ENCODE measurements at places on chromosomes 2 and 18. TPM values are rescaled to one million over a fixed set of nuclear protein-coding genes. Genes with fewer than 3 reads are reported as not detected.

IL1RN gene
- total RNA-seq = not detected

MC2R gene
- not detected for total RNA-seq

XIRP2 gene
- 0.28 TPM for total RNA-seq

NLRC4 gene
- not detected for total RNA-seq

B3GNT7 gene
- total RNA-seq = under 0.01 TPM

LOXL3 gene
- total RNA-seq = 14.2 TPM

DNA sequence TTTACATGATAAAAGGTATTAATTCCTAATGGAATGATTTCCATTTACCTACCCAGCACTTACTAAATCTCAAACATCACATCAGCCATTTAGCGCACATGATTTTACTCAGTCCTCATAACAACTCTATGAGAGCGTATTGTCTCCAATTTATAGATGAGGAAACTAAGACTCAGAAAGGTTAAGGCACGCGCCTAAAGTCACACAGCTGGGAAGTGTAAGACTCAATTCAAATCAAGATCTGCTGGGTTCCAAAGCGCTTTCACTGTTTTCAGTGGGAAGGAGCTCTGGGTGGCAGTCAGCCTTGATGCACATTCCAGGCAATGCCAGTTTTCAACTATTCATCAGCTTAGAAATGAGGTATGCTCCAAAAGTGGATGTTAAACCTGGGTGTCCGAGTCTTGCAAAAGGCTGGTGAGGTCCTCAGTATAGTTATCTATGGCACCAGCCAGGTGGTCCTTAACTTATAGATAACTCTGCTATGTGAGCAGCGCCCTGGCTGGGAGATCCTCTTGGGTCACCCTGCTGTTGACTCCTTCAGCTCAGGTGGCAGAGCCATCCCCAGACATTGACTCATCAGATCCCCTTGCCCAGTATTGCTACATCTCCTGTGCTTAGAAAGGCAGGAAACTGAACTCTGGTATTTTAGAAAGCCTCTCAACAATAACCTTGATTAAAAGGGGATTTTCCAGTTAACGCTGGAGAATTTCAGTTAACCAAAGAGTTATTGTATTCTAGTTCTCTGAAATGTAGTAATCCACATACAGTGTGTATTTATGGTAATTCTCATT, 47.1 kb downstream of the SLC4A1AP start:
- H3K36me3 ChIP-seq = no peaks in the 10 kb centered on the region
- H3K27me3 ChIP-seq = no peaks in the 10 kb centered on the region
- DNase-seq = peak; percentile 45
- H3K4me1 ChIP-seq = peaks cover 11% of the 10 kb centered on the region
- H3K27ac ChIP-seq = no peak overlapping the region
- no peak overlapping the region for H3K4me3 ChIP-seq

GRCh38 chr2:109410039-109410815, 203.5 kb downstream of the SEPTIN10 start:
- no peak overlapping the region for H3K4me3 ChIP-seq
- H3K36me3 ChIP-seq = peaks cover 9% of the 10 kb centered on the region
- peak; percentile 29 for DNase-seq

- no peak for DNase-seq
- H3K4me1 ChIP-seq = no peaks in the 10 kb centered on the region
- H3K4me3 ChIP-seq = no peak overlapping the region
- no peaks in the 10 kb centered on the region for H3K36me3 ChIP-seq
Measured at GRCh38 chr2:180734382-180734781, 246.0 kb upstream of the UBE2E3 start.

- no peak overlapping the region for H3K4me3 ChIP-seq
- peak; percentile 72 for DNase-seq
- no peak overlapping the region for H3K27ac ChIP-seq
- H3K4me1 ChIP-seq = peaks cover 14% of the 10 kb centered on the region
- H3K36me3 ChIP-seq = no peaks in the 10 kb centered on the region
- no peaks in the 10 kb centered on the region for H3K27me3 ChIP-seq
Measured at GRCh38 chr2:133605011-133605765, 36.9 kb upstream of the NCKAP5 start.

DNA sequence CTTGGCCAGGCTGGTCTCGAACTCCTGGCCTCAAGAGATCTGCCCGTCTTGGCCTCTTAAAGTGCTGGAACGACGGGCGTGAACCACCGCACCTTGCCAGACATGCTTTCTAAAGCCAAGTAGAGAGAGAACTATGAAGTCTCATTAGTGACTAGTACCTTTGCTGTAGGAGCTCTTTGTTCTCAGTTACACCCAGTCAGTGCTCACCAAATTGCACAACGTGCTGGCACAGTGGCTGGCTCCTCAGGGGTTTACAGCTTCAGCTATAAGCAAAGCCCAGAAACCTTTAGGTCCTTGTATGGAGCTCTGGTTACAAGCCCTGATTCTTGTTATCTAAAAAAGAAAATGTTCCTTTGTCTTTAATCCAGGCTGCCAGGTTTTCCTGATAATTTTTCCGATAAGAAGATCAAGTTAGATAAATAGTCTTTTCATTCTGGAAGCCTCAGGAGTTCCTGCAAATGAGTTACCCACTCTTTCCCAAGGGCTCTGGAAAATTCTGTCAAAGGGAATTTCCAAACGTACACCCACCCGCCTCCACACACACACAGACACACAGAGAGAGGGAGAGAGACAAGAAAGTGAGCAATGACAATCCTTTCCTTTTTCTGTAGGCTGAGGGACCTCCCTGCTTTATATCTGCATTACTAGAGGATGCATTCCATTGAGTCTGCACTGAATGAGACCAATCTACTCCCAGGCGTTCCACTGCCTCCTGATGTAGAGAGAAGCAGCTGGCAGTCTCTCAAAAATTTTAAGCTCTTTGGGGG, 100.2 kb upstream of the CSRNP3 start:
- H3K27me3 ChIP-seq = no peaks in the 10 kb centered on the region
- no peak overlapping the region for H3K27ac ChIP-seq
- H3K36me3 ChIP-seq = no peaks in the 10 kb centered on the region
- no peak for DNase-seq
- H3K4me3 ChIP-seq = no peak overlapping the region

DNA sequence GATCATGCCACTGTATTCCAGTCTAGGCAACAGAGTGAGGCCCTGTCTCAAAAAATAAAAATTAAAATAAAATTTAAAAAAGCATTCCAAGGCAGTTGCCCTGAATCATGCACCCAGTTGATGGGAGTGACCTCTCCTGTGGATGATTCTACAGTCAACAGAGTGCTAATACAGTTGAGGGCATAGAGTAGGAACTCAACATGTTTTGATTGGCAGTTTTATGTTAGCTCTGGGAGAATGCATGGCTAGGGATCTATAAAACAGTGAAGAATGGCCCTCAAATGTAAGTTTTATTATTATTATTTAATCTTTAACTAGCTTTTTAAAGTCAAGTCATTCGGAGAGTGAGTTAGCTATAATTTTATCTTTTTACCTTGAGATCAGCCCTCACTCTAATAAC, 228.5 kb upstream of the ITGA4 start:
- no peaks in the 10 kb centered on the region for H3K36me3 ChIP-seq
- no peak for DNase-seq
- no peak overlapping the region for H3K4me3 ChIP-seq
- H3K4me1 ChIP-seq = no peaks in the 10 kb centered on the region
- no peak overlapping the region for H3K27ac ChIP-seq
- H3K27me3 ChIP-seq = no peaks in the 10 kb centered on the region

- H3K4me3 ChIP-seq = no peak overlapping the region
- H3K27me3 ChIP-seq = no peaks in the 10 kb centered on the region
- H3K4me1 ChIP-seq = no peaks in the 10 kb centered on the region
- no peak for DNase-seq
- no peak overlapping the region for H3K27ac ChIP-seq
Measured at GRCh38 chr2:30948130-30948529, 140.9 kb upstream of the CAPN13 start.
